ENCODE measurements at places on chromosomes 11 and 22. TPM values are rescaled to one million over a fixed set of nuclear protein-coding genes. Genes with fewer than 3 reads are reported as not detected.
A peak's percentile ranks its signal among the peaks of the same experiment; 100 is the strongest.

- peak; percentile 76 for DNase-seq
These were observed 10.1 kb downstream of the CHST1 start for GRCh38 chr11:45655347-45655756.

DNA sequence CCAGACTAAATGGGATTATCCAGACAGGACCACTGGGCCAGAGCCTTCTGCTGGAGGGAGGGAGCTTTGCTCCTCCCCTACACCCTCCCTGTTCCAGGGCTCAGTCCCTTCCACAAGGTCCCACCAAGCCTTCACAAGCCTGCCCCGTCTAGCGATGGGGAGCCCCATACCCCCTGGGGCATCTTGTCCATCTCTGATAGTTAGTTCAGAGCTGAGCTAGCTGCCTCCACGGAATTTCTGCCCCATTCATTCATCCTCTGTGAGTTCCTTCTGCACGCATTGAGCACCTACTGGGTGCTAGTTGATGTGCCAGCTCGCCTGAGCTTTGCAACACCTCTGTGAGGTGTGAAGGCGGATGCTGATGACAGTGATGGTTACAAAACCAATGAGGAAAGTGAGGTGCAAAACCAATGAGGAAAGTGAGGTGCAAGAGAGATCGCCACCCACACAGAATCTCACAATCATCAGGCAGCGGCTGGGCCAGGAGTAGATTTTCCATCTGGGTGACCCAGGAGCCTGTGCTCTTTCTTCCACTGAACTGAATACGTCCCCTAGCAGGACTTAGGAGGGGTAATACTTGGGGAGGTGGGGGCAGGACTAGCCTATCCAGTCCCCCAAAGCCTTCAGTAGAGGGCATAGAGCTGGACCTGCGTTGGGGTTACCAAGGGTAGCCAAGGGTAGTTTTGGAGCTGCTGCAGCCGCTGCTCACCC lies 21.5 kb upstream of the CBX7 start:
- no peak for DNase-seq

Gene CCDC116
- not detected for total RNA-seq

DNA sequence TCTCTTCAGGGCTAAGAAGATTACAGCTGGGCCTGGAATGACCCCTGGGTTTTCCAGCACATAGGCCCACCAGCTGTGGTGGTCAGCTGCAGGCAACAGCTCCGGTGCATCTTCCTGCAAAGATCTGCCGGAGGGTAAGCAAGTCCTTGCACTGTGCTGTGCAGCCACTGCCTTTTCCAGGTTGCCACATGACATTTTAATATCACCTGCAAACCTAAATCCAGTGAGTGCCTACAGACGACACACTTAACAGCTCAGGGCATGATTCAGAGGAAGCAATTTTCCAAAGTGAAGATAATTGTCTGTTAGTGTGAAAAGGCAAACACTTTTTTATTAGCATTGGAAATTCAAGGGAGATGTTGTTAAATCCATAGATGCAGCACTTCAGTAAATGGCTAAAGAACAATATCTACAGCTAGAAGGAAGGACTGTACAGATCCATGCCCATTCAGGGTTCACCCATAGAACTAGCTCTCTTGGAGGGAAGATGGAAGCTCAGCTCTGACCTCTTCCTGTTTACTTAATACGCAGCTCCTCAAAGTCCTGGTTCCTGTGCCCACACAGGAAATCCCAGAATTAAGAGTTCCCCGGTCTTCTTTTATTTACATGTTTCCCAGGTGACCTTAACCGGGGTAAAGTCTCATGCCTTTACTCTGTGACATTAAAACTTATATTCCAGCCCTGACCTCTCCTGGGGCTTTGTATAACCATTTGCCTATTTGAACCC lies 13.3 kb upstream of the NRIP3 start:
- no peak for DNase-seq

- no peak for DNase-seq
These were observed 282.6 kb downstream of the CADM1 start for GRCh38 chr11:115221461-115222069.

Gene NXPE2
- total RNA-seq, result not detected

- peak; percentile 44 for DNase-seq
These were observed 115.9 kb downstream of the CEP164 start for GRCh38 chr11:117443266-117444186.

Gene TMEM191C
- 13.5 TPM for total RNA-seq

DNA sequence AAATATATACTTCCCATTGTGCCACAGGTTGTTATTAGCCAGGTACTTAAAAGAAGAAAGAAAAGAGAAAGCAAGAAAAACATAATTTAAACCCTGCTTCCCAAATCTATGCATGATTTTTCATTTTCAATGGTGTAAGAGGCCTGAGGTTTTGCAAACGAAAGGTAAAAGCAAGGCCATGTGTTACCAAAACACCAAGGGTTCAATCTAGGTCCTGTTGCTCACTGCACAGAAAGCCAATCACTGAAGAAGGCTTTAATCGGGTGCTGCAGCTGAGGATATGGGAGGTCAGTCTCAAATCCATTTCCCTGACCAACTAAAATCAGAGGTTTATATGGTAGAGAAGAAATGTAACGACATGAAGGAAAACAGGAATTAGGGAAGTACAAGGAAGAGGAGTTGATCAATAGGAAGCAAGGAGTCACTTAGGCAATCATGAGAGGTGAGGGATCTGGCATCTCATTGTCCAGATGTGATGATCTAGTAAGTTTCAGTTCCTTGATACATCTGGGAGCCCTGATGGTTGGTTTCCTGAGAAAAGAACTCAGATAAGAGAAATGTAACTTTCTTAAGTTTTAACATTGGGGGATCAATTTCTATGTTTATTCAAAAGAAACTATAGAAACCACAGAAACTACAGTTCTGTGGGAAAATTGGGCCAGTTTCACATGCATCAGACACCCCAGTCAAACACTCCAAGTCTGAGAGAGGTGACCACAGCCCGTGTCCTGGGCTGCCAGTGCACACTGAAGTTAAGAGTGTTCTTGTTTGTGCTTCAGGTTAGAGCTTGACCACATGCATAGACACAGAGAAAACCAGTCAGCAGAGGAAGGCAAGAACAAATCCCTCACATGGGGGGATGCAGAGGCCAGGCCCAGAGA lies 18.1 kb upstream of the DKK3 start:
- no peak for DNase-seq

DNA sequence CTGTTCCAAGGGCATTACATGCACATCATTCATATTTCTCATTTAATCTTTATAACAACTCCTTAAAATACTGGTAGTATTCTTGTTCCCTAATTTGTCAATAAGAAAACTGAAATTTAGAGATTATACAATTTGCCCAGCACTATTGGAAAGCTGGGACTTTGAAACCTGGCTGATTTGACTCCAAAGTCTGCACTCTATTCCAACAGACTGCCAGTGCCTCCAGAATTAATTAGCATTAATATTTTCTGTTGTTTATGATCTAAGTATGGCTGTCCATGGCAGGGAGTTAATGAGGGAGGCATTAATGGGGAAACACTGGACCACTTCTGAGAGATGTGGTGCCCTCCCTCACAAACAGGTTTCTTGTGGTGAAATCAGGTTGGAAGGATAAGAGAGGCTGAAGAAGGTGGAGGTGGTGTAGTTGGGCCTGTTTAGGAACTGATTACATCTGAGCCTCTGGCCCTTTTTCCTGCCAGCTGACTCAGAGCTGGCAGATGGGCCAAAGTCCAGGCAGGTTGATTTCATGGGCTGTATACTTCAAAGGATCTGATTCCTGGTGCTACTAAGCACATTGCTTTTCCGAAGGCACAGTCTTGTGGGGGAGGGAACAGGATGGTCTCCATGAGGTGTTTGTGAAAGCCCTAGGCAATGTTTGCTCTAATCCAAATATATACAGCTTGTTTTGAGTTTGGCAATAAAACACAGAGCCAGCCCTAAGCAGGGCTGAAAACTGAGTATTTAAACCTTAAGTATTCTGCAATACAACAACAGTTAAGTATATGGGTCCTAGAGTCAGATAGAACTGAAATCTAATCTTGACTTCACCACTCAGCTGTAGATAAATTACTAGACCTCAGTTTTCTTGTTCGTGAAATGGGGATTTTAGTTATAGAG lies 21.0 kb upstream of the RAB30 start:
- peak; percentile 11 for DNase-seq

GRCh38 chr22:50625568-50626313 lies 2.2 kb downstream of the ARSA start:
- DNase-seq, result no peak

Gene PLAAT5
- not detected for total RNA-seq

Gene CNGA4
- not detected for total RNA-seq

DNA sequence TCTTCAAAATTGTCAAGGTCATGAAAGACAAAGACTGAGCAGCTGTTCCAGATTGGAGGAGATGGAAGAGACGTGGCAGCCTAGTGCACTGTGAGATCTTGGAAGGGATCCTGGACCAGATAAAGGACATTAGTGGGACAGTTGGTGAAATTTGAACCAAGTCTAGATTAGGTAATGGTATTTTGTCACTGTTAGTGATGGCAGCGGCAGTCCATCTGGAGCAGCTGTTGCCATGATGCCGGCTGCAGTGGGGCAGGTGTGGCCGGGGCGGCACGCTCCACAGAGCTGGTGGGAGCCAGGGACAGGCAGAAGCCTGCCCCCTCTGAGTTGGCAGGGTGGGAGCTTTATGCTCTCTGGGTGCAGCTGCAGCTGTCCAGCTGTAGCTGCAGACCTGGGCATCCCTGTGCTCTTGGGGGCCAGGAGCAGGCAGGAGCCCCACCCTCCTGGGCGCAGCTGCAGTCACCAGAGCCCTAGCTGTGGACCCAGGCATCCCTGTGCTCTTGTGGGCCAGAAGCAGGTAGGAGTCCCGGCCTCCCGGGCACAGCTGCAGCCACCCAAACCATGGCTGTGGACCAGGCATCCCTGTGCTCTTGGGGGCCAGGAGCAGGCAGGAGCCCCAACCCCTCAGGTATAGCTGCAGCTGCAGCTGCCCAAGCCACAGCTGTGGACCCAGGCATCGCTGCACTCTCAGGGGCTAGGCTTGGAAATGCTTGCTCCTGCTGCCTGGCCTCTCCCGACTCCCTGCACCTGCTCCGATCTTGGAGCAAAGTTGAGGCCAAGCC lies 20.7 kb downstream of the DIXDC1 start:
- no peak for DNase-seq

DNA sequence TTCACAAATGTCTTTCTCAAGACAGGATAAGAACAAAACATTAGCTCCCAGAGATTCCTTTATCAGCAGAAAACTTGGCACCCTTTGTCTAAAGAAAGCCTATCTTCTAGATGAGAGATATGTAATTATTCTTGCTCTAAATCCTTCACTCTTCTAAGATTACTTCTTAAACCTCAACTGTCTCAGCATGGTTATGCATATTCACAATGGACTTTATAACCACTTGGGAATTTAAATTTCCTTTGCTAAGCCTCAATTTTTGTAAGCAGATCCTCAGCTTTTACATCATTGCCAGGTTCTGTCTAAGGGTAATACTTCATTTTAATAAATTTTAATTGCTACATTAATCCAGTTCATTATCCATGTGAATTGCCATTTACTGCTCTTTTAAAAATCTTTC lies 433.6 kb upstream of the DDI1 start:
- DNase-seq, result no peak

Gene OR8D1
- not detected for total RNA-seq

DNA sequence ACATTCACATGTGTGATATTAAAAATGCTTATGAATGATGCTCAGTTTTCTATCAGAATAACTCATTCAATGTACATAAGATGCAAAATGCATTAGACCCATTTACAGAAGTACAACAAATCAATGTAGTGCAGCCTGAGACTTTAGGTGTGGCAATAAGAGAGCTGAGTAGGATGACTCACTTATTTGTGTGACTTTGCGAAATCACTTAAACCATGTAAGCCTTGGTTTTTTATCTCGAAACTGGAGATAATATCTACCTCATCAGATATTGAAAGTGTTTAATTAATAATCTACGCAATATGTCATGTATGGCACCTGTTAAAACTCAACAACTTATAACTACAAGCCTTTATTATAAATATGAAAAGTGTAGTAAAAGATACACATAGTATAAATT lies 105.7 kb upstream of the LUZP2 start:
- no peak for DNase-seq

Gene LPXN
- 0.78 TPM for total RNA-seq

GRCh38 chr11:100892886-100893285 lies 205.8 kb downstream of the ARHGAP42 start:
- DNase-seq, result no peak

GRCh38 chr11:47185305-47186075 lies 744 bp downstream of the PACSIN3 start:
- peak; percentile 61 for DNase-seq

Gene GNAZ
- total RNA-seq, result 17.2 TPM

GRCh38 chr11:90593099-90593498 lies 370.2 kb upstream of the CHORDC1 start:
- DNase-seq, result no peak

Gene ACER3
- total RNA-seq, result 26.2 TPM

- DNase-seq, result no peak
These were observed 782.5 kb downstream of the ETS1 start for GRCh38 chr11:127804747-127805400.
